ENCODE measurements at places on chromosomes 13 and 19.

DNA sequence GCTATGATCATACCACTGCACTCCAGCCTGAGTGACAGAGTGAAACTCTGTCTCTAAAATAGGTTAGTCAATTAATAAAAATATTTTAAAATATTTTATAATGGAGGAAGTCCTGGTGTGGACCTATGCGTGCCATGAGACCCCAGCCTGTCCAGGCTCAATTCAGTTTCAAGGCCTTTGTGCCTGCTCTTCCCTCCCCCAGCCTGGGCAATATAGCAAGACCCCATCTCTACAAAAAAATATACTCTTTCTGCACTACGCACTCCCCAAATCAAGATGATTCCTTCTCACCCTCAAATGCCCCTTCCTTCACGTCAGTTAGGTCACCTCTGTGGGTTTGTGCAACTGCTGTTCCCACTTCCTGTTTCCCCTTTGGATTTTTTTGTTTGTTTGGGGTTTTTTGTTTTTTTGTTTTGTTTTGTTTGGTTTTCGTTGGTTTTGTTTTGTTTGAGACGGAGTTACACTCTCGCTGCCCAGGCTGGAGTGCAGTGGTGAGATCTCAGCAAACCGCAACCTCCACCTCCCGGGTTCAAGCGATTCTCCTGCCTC lies 1.4 kb upstream of the HSH2D start:
- DNase-seq: no peak

- DNase-seq: no peak
Measured at GRCh38 chr13:114315074-114315785, 927 bp downstream of the CHAMP1 start.

GRCh38 chr13:102033857-102034331 lies 368.0 kb downstream of the FGF14 start:
- no peak for DNase-seq

DNA sequence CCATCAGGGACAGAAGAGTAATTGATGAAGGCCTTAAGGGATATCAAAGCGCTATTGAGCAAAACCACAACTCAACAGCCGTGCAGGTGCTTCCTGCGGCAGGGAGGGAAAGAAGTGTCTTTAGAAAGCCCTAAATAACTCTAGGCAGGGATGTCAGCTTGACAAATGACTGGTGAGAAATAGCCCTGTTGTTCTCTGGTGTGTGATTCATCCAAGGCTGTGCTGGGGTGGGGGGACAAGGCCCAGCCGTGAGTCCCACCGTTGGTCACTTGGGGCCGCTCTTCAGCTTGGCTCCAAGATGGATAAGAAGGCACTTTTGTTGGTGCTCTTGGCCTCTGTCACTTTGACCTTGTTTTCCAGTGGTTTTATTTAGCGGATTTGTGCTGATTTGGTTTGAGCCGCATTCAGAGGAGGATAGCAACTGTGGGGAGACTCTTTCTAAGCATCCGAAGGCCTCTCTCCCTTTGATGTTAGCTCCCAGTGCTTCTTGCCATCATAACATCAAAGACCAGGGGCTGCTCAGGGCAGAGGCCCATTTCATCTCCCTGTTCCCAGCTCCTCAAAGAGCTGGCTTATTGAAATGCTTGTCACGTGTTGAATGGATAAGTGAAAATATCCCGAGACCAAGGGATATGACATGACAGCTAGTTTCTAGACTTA lies 130.3 kb upstream of the SERP2 start:
- no peak for DNase-seq

- DNase-seq: no peak
Measured at GRCh38 chr19:8935460-8935859, 74.7 kb downstream of the MUC16 start.

- DNase-seq: peak; percentile 24
Measured at GRCh38 chr13:72221276-72221962, 354.4 kb upstream of the DACH1 start.

DNA sequence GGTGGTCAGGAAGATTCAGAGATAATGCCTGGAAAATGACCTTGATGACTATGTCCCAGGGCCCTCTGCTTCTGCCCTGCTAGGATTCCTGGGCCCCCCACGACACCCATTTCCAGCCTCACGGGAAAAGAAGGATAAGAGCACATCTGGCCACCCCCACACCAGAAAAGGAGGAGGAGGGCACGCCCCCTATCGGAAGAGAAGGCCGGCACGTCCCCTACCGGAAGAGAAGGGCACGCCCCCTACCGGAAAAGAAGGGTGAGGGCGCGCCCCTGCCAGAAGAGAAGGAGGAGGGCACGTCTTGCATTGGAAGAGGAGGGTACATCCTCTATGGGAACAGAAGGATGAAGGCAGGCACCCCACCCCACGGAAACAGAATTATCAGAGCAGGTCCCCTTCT lies 84.3 kb downstream of the IER2 start:
- no peak for DNase-seq

DNA sequence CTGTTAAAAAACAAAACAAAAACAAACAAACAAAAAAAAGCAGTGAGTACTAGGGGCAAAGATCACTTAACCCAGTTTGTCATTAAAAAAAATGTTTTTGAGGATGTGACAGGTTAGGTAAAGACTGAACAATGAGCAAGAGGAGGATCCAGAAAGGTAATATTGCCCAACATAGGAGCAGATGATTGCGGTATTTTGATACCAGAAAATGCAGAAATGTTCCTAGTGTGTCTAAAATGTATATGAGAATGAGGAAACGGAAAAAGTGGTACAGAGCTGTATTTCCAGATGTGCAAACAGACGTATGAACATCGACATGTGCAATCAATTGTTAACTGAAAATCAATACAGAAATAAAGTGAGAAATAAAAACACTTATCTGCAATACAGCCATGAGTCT lies 4.9 kb upstream of the LILRA4 start:
- DNase-seq: no peak

DNA sequence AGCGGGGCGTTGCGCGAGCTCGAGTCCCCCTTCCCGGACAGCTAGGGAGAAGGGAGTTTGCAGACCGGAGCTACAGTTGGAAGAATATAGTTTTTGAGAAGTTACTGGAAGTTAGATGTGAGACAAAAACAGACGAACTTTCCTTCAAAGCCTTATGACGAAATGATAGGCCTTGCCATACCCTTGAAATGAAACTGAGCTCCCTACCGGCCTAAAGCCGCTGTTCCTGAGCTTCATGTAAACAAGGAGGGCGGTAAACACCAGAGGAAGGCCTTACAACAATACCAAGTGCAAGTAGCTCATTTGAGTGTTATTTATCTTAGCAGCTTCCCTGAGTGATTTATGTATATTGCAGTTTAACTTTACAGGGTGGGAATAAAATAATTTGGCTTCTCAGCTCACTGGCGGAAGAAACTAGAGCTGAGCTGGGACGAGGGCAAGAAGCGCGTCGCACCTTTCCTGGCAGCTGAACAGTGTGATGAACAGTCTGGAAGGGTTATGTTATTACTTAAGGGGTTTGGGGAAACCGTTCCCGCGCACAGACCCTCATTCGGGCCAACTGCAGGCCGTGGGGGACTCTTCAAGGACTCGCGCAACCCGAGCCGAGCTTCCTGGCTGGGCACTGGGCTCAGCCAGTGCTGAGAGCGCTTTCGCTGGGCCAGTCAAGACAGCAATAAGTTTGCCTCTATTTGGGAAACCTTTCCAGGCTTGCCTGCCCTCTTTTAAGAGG lies 111.2 kb downstream of the KCNRG start:
- DNase-seq: no peak

DNA sequence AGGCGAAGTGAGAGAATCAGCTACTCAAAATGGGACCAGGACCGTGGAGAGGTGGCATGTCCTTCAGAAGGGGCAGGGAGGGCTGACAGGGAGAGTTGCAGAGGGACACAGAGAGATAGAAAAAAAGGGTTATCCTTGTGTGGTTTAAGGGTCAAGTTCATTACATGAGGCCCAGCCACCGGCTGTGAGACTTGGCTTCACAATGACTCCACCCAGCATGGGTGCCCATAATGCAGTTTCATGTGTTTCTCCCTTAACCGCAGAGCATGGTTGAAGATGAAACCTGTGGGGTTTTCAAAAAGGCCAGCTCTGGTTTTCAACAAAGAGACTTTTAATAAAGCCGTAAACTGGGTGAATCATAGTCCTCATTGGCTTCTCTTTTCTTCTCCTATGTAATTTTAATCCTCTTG lies 164.6 kb downstream of the KLF5 start:
- no peak for DNase-seq

DNA sequence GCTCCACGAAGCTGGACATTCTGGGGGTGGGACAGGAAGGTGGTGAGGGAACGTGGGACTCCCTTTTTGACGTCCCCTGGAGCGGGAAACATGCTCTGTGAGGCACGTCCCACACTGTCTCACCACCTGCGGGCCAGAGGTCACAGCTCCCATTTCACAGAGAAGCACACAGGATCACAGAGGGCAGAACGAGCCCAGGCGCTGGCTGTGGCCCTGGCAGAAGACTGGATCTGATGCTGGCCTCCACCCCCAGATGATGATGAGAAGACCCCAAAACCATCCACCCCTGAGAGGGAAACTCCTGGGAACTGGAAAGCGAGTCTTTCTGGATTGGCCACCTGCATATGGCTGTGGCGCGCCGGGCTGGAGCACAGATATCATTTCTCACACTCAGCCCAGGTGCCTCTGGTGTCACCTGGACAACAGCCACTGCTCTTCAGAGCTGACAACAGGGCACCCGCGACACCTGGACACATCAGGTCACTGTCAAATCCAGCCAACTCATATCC lies 216.2 kb downstream of the TUBA3C start:
- no peak for DNase-seq

DNA sequence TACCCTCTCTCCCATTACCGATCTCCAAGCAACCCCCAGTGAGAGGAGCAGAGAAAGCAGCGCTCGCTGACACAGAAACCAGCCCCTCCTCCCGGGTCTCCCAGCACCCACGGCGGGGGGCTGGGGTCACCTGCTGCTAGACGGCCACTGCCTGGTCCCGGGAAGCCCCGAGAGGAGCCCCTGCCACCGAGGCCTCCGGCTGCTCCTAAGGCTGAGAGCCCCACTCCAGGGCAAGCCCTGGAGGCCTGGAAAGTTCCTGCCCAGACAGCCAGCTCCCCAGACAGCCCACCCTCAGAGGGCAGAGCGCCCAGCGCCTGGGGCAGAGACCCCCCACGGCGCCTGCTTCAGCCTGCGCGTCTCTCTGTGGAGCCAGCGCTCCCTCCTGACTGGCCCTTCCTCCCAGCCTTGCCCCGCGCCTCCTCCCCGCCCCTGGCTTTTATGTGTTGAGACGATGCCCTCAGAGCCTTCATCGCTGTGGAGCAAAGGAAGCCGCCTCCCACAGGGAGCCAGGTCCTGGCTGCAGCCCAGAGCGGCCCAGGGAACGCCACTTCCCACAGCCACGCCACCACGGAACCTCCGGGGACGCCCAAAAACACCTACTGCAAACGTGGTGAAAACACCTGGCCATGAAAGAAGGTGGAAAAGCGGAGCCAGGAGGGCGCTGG lies 51.1 kb downstream of the MLLT1 start:
- peak; percentile 34 for DNase-seq

- no peak for DNase-seq
Measured at GRCh38 chr13:45966715-45967114, 85.8 kb downstream of the ZC3H13 start.

- peak; percentile 41 for DNase-seq
Measured at GRCh38 chr19:29812080-29812880, 489 bp downstream of the CCNE1 start.

GRCh38 chr19:13212759-13213330 lies 62.6 kb downstream of the IER2 start:
- DNase-seq: peak; percentile 66

DNA sequence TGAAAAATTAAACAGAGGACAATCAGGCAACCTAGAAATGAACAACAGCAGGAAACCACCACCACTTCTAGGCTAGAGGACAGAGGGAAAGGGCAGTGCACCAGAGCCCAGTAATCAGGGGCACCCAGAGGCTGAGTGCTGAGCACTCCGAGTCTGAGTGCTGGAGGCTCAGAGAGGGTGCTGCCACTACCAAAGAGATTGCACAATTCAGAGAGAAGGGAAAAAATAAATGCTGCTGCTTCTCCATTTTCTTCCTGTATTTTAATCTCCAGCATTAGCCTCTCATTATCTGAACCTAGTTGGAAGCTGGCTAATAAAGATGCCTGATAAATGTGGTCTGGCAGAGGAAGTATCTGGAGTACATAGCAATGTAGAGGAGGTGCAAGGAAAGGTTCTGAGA lies 11.8 kb upstream of the ZNF175 start:
- no peak for DNase-seq

GRCh38 chr13:102536695-102537485 lies 59.9 kb upstream of the TPP2 start:
- DNase-seq: no peak

GRCh38 chr19:3220576-3220975 lies 3.9 kb upstream of the CELF5 start:
- no peak for DNase-seq

- DNase-seq: no peak
Measured at GRCh38 chr19:48250290-48251025, 5.3 kb downstream of the CARD8 start.

GRCh38 chr19:15248648-15249527 lies 16.6 kb upstream of the EPHX3 start:
- DNase-seq: peak; percentile 93

GRCh38 chr13:28526876-28527275 lies 31.9 kb upstream of the FLT1 start:
- no peak for DNase-seq

DNA sequence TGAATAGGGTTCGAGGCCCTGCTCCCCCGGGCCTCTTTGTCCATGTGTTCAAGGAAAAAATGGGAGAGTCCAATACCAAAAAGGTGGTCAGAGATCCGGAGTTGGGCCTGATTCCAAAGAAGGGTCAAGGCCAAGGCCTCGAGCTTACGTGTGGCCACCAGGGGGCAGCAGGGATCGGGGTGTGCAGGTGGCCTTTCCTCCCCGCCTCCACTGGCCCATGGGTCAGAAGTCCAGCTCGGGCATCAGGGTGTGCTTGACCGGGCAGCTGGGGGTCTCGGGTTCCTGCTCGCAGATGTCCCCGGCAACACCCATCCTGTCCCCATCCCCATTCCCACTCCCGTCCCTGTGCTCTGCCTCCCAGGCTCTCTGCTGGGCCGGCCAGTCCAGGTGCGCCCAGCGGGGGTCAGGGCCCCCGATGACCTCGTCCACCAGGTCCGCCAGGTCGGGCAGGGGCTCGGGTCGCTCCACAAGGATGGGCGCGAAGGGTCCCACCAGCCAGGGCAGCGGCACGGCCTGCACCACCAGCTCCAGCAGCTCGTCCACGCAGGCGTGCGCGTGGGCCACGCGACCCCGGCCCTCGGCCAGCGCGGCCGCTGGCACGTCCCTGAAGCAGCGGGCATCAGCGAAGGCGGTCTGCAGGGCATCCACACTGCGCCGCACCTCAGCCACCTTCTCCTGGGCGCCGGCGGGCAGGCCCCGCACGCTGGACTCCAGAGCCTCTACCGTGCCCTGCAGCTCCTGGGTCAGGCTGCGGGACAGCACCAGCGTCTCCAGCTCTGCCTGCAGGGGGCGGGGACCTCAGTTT lies 5.2 kb upstream of the PLIN4 start:
- DNase-seq: peak; percentile 73

- no peak for DNase-seq
Measured at GRCh38 chr19:35090506-35091214, 25.0 kb upstream of the FXYD3 start.

All from left ventricle myocardium superior (tissue), 1 donor.